SK-N-SH (cell line): ENCODE measurements at places on chromosomes 1 and 21.
A peak's percentile ranks its signal among the peaks of the same experiment; 100 is the strongest.

GRCh38 chr1:33925586-33925985, 61.7 kb downstream of the HMGB4 start:
- no peak for DNase-seq

DNA sequence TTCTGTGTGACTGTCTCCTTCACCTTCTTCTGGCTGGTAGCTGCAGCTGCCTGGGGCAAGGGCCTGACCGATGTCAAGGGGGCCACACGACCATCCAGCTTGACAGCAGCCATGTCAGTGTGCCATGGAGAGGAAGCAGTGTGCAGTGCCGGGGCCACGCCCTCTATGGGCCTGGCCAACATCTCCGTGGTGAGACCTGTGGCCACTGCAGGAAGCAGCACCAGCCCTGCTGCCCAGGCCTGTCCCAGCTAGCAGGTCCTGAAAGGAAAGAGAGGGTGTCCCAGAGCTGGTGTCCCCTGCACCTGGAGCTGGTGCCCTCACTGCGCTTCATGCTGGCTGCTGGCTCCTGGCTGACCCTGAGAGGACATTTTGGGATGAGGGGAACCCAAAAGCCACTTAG, 5.9 kb upstream of the ATXN7L2 start:
- no peak for DNase-seq

- DNase-seq = no peak
Observed at GRCh38 chr1:203082571-203083462, 3.0 kb downstream of the MYOG start.

DNA sequence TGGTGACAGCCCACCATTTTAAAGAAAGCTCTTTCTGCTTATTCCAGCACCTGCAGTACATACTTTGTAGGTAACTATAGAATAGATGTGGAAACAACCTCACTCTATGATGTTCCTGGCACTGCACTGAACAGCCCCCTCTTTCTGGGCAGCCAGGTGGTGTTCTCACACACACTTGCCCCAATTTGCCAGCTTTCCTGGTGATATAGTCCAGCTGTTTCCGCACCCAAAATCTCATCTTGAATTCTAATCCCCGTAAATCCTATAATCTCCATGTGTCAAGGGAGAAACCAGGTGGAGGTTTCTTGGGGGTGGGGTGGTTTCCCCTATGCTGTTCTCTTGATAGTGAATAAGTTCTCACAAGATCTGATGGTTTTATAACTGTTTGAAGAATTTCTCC, 102.2 kb downstream of the FCRL5 start:
- no peak for DNase-seq

DNA sequence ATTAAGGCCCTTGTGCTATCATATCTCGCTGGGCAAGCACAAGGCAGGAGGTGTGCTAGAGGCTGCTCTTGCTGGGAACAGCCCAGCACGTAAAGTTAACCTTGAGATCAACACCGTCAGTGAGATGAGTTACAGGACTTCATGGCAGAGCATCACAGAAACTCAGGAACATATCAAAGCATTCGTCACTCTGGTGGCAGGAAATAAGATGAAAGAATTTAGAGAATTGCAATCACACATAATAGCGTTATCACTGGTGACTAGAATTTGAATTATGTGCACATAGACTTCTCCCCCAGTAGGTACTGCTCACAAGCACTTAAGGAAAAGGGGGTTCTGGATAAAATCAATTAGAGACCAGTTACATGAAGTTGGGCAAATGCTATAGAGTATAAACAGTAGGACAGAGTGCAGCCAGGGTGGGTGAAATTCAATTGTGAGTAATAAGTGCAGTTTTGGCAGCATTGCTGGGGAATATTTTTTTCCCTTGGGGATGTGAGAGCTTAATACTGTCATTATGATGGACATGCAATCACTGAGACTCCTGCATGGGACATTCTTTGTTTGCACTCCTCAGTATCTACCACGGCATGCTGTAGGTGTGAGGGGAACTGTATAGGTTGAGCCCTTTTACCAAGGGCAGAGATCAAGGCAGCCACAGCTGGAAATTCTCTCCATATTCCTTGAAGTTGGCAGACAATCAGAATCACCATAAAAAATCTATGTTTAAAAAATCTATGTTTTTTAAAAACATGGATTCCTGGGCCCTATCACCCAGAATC, 44.2 kb upstream of the ARHGAP29 start:
- DNase-seq = peak; percentile 42

DNA sequence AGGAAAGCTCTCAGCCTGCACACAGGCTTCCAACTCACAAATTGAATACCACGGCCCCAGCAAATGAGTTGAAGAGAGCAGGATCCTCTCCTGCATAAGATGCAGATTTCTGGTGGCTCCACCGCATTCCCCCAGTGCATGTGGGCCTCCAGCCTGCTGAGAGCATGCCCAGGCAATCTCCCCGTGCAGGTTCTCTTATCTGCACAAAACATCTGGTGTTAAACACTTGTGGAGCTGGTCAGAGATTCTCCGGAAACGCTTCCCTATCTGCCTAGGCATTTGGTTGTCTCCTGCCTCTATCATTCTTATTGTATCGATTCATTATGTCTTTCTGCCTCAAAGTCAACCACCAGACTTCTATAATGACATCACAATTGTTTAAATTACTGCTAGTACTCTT, 1349.0 kb upstream of the B3GALT2 start:
- DNase-seq = peak; percentile 8

DNA sequence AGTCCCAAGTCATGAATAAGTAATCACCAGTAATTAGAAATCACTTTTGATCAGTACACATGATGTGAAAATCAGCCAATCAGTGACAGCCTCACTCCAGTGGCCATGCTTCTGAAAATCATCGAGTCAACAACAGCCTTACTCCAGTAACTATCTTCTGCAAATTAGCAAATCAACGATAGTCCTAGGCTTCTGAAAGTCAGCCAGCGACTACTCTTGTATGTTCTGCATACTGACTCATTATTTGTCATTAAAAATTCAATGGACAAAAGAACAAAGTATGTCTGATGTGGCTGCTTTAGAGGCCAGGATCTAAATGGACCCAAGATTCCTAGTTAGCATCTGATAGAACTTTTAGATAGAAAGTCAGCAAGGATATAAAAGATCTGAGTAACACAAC, 102.5 kb downstream of the GPR52 start:
- no peak for DNase-seq

DNA sequence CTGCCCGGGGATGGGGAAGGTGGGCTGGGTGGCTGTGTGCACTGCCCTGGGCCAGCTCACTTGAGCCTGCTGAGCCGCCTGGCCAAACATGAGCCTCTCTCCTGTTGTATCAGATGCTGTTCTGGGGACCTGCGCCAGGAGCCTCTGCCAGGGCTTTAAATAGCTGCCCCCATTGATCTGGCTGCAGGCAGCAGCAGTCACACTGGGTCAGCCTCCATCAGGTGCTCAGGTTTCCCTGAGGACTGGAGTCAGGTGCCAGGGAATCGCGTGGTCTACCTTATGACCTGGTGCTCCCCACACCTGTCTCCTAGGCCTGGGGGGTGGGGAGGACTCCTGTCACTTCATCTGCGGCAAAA, 700 bp upstream of the CCDC28B start:
- peak; percentile 42 for DNase-seq
